ENCODE measurements at places on chromosomes 4 and X.

- DNase-seq, result no peak
Measured at GRCh38 chr4:40190465-40190864, 6.4 kb upstream of the RHOH start.

- no peak for DNase-seq
Measured at GRCh38 chr4:107196312-107196711, 160.2 kb upstream of the DKK2 start.

DNA sequence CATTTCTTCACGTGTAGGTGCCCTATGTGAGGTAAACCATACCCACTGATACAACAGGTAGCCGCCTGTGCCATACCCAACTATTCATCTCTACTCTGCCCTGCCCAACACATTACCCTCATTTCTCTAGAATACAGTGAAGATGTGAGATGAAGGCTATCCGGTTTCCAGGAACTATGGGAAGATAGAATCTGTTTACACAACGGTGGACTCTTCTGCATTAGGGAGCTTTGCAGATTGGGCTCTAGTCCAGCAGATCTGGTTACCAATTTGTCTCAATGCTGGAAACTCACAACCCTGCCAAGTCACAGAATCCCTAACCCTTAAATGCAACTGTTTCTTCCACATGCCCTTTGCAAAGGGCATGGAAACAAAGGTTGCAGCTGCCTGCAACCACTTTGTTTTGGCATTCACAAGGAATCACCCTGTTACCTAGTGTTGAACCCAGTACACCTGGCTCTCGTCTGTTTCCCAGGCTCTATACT lies 6.4 kb upstream of the SLAIN2 start:
- DNase-seq, result no peak

- no peak for DNase-seq
Measured at GRCh38 chr4:188826393-188826792, 687.2 kb downstream of the TRIML1 start.

- no peak for DNase-seq
Measured at GRCh38 chrX:39577206-39577984, 520.4 kb downstream of the BCOR start.
